ENCODE measurements at places on chromosomes 11 and 22. TPM values are rescaled to one million over a fixed set of nuclear protein-coding genes. Genes with fewer than 3 reads are reported as not detected.
A peak's percentile ranks its signal among the peaks of the same experiment; 100 is the strongest.

- DNase-seq: peak; percentile 70
Measured at GRCh38 chr11:65744026-65744698, 23.6 kb upstream of the RNASEH2C start.

GRCh38 chr22:35409783-35410662 is 10.1 kb downstream of the MCM5 start:
- no peak for DNase-seq

DNA sequence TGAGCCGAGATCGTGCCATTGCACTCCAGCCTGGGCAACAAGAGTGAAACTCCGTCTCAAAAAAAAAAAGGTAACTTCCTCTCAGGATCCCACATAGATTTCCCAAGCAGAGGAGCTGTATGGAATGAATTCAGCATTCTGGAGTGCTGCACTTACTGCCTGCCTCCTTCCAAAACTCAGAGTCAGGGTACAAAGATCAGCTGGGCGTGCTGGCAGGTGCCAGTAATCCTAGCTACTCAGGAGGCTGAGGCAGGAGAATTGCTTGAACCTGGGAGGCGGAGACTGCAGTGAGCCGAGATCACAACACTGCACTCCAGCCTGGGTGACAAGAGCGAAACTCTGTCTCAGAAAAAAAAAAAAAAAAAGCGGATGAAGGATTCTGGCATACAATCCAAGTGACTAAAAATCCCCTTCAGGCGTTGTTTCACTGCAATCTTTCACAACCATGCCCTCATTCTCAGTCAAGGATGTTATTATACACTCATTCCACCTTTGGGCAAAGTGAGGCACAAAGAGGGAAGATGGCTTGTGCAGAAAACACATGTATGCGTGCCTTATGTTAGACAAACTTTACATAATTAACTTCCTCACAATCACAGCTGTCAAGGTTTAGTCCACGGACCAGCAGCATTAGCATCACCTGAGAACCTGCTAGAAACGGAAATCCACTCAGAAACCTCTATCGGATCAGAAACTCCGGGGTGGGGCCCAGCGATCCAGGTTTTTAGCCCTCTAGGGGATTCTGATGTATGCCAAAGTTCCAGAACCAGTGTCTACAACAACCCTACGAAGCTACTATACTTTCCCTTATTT is 1.1 kb upstream of the NOL12 start:
- DNase-seq: no peak

Gene OR10A2
- total RNA-seq: not detected

DNA sequence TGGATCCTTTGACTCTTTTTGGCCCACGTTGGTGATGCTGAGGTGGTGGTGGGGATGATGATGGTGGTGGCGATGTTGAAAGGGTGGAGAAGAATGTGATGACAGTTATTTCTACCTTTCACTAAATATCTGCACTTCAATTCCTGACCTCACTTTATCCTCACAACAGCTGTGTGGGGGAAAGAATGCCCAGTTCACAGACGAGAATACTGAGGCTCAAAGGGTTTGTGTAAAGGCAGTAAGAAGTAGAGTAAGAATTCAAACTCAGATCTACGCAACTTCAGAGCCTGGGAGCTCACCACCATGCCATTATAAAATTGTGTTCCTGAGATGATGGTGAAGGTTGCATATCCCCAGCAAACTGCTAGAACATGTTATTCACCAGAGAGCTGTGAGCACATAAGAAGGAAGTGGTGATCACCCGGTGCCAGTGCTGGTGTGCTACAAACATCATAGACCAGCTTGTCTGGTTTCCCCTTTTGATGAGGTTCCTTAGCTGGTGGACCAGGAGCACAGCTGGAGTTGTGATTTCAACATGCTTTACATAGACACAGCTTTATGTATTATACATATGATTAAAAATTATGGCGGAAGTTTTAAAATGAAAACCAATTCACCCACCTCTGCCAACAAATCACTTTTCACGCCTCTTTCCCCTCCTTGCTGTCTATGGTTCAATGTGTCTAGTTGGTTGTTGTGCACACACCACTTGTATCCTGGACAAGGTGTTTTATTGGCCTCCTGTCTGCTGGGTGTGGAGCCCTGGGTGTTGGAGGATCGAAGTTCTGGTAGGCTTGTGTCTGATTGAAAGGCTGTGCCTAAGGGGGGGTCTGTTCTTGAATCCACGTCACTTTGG is 6.2 kb downstream of the ST14 start:
- no peak for DNase-seq

Gene GAB4
- not detected for total RNA-seq

Gene RELT
- 34.0 TPM for total RNA-seq

Gene RFPL1
- total RNA-seq: not detected

DNA sequence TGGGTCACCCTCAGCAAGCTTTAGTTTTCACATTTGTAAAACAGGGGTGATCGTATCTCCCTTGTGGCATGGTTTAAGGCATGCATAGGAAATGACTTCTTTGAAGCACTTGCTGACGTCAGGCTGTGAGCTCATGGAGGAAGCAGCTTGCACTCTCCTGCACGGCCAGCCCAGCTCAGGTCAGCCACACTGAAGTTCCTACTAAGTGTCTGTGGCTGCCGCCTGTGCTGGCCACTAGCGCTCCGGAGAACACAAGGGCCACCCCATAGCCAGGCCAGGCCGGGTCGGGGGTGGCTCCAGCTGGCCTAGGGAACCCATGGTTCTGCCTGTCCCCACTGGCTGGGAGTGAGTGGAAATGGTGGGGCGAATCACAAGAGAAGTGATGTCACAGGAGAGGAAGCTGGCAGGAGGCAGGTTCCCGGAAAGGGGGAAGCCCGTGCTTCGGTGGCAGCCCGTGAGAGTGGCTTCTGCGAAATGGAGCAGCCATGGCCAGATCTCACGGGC is 28.2 kb downstream of the KCTD17 start:
- no peak for DNase-seq

Gene SCGB1A1
- not detected for total RNA-seq

Gene CTNND1
- total RNA-seq: 121 TPM

Data from PC-3 (cell line).